ENCODE measurements at places on chromosomes 13 and 19. TPM values are rescaled to one million over a fixed set of nuclear protein-coding genes. Genes with fewer than 3 reads are reported as not detected.

PPAN gene
- 61.0 TPM for total RNA-seq

AMH gene
- 19.3 TPM for total RNA-seq

CGB8 gene
- not detected for total RNA-seq

GRCh38 chr13:44814836-44815235 lies 174.4 kb downstream of the NUFIP1 start:
- H3K27ac ChIP-seq, result peak overlapping the region; percentile 76
- no peaks in the 10 kb centered on the region for H3K36me3 ChIP-seq
- H3K4me3 ChIP-seq, result no peak overlapping the region
- no peak for DNase-seq
- peaks cover 94% of the 10 kb centered on the region for H3K4me1 ChIP-seq
- no peaks in the 10 kb centered on the region for H3K27me3 ChIP-seq

- no peak overlapping the region for H3K27ac ChIP-seq
- H3K36me3 ChIP-seq, result no peaks in the 10 kb centered on the region
- DNase-seq, result peak; percentile 48
- H3K27me3 ChIP-seq, result no peaks in the 10 kb centered on the region
- no peak overlapping the region for H3K4me3 ChIP-seq
- no peaks in the 10 kb centered on the region for H3K4me1 ChIP-seq
Measured at GRCh38 chr19:29260477-29261317, 47.7 kb upstream of the UQCRFS1 start.

Data from Caco-2 (cell line).